GM23338 (cell line): ENCODE measurements at places on chromosomes 2 and 18. TPM values are rescaled to one million over a fixed set of nuclear protein-coding genes. Genes with fewer than 3 reads are reported as not detected.

GRCh38 chr2:109247812-109248211 lies 118.8 kb downstream of the SH3RF3 start:
- no peak overlapping the region for H3K4me3 ChIP-seq
- H3K27ac ChIP-seq: no peak overlapping the region
- no peak for DNase-seq
- H3K36me3 ChIP-seq: no peaks in the 10 kb centered on the region

DNA sequence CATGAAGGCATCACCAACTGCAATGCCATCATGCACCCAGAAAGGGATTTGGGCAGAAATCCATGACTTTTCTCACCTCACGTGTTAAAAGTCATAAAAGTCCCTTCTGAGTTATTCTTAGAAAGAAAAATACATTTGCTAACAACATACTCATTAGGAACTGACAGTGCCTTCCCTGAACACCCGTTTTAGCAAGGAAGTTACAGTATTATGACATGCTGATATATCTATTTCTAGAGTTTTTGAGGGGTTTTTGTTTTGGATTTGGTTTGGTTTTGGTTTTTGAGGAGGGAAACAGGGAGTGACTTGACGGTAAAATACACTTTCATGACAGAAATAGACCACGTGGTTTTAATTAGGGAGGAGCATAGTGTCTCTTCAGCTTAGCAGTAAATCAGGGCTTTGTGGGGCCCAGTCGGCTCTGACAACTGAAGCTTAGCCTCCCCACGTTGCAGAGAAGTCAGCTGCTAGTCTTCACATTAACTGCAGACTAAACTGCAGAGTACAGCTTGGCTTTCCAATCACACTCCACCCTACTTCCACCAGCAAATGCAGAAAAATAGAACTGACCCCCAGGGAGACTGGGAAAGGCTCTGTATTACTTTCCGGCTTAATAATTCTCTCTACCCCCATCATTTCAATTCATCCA lies 141.4 kb downstream of the FAM124B start:
- H3K36me3 ChIP-seq: no peaks in the 10 kb centered on the region
- H3K27me3 ChIP-seq: no peaks in the 10 kb centered on the region
- peaks cover 14% of the 10 kb centered on the region for H3K4me1 ChIP-seq
- no peak overlapping the region for H3K27ac ChIP-seq
- DNase-seq: no peak
- no peak overlapping the region for H3K4me3 ChIP-seq

DNA sequence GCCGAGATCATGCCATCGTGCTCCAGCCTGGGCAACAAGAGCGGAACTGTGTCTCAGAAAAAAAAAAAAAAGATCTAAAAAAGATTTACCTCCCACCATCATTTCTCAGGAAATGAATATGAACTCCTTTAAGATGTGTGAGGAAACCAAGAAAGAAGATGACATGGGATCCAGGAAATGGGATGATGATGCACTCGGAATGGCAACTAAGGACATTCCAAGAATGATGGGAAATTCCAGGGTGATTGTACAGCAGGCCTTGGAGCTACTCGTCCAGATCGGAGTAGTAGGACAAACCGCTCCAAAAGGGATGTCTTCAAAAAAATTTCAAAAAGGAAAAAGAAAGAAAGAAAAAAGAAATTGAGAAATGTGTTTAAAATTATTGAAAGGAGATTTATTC lies 84.9 kb upstream of the PMAIP1 start:
- H3K27ac ChIP-seq: no peak overlapping the region
- DNase-seq: no peak

The POTEC gene
- not detected in 2 replicates for total RNA-seq

GRCh38 chr18:75497576-75498235 lies 70.2 kb upstream of the SMIM21 start:
- H3K27me3 ChIP-seq: no peaks in the 10 kb centered on the region
- H3K4me1 ChIP-seq: no peaks in the 10 kb centered on the region
- no peak for DNase-seq
- H3K36me3 ChIP-seq: no peaks in the 10 kb centered on the region

DNA sequence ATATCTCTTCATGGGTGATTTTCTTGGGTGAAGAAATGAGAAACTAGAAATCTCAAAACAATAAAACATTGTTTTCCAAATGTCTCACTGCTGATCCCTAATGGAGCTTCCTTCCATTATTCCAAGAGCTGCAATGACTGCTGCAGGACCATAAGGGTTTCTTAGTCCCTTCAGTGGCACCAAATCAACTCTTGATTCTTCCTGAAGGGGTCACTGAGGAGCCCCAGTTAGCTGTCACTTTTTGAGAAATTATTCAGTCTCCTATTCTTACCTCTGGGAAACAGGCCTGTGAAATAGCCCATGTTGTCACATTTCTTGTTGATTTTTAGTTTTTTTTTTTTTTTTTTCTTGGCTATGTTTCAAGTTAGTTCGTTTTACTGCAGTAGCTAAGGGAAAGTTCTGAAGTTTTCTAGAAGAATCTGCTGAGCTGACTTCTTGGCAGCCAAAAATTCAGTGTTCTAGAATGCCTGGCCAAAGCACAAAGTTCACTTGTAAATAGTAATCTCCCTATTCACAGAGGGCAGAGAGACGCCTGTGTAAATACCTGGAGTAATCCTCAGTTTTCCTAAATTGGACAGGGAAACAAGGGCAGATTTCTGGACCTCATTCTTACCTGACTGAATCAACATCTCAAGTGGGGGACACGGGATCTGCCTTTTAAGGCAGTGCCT lies 480.0 kb downstream of the RIT2 start:
- no peak overlapping the region for H3K4me3 ChIP-seq
- H3K27me3 ChIP-seq: no peaks in the 10 kb centered on the region
- H3K36me3 ChIP-seq: no peaks in the 10 kb centered on the region

DNA sequence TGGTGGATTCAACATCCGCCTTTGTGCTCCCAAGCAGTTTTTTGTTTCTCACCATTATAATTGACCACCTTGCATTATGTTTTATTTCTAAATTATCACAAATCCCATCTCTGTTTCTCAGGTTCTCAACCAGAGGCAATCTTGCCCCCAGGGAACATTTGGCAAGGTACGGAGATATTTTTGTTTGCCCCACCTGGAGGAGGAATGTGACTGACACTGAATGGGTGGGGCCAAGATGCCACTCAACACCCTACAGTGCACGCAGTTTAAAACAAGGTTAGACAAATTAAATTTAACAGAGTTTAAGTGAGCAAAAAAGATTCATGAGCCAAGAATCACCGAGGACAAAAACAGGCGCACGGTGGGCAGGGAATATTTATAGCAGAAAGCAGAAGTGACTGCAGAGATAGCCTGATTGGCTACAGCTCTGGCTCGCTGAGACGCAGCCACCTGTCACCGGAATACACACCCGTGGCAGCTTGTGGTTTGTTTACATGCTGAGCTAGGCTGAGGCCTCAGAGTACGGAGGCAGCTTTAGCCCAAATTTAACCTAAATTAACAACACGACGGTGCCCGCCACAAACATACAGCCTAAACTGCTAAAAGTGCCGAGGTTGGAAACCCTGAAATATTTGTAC lies 150.0 kb upstream of the ALKAL2 start:
- H3K27me3 ChIP-seq: no peaks in the 10 kb centered on the region
- H3K4me3 ChIP-seq: no peak overlapping the region
- H3K27ac ChIP-seq: no peak overlapping the region
- DNase-seq: peak; percentile 28
- peaks cover 3% of the 10 kb centered on the region; the same call in 1 of the 2 replicates for H3K4me1 ChIP-seq
- no peaks in the 10 kb centered on the region for H3K36me3 ChIP-seq

DNA sequence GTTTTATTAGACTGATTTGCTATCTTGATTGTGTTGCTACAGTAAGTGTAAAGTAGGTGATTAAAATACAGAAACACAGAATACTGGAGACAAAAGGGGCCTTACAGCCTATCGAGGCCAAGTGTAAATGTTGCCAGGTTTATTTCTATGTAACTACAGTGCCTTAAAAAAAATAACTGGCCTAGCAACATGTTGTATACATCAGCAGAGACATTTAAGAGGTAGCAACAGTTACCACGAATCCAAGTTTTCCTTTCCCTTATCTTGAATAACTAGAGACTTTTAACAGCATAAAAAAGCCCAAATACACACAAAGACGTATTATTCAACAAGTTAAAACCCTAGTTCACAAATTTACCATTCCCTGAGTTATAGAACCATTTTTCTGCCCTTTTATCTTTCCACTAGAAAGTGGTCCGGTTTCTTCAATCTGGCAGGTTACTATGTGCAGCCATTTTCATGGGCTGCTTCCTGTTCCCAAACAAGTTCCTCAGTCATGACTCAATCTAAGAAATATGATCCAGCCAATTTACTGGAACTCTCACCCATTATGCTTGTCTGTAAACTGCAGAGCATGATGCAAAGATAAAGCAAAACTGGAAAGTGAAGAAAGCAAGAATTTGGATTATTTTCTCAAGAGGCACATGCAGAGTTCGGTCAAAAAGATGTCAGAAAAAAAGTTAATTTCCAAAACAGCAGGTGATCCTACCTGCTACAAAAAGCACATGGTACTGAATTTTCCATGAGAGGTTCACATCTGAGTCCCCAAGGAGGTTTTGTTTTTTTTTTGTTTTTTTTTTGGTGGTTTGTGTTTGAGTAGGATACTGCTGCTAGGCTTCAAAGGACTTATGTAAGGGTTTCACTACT lies 22.2 kb downstream of the NFE2L2 start:
- H3K27me3 ChIP-seq: no peaks in the 10 kb centered on the region
- no peaks in the 10 kb centered on the region for H3K36me3 ChIP-seq
- peaks cover 44% of the 10 kb centered on the region for H3K4me1 ChIP-seq

The IL37 gene
- total RNA-seq: not detected in 2 replicates

DNA sequence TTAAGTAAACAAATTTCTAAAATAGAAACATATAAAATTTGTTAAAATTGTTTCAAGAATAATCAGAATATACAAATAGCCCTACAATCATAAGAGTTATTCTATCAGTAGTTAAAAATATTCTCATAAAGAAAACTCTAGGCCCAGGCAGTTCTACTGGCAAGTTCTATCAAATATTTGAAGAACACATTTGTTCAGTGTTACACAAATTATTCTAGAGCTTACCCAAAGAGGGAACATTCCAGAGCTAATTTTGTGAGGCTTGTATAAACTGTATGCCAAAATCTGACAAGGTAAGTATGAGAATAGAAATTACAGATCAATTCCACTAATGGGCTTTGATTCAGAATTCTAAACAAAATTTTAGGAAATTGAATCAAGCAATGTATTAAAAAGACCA lies 241.4 kb upstream of the FBXO11 start:
- no peaks in the 10 kb centered on the region for H3K36me3 ChIP-seq
- H3K27ac ChIP-seq: no peak overlapping the region
- no peaks in the 10 kb centered on the region for H3K27me3 ChIP-seq
- no peak overlapping the region for H3K4me3 ChIP-seq

The FAM228A gene
- total RNA-seq: 0.12 and 0.35 TPM in 2 replicates

DNA sequence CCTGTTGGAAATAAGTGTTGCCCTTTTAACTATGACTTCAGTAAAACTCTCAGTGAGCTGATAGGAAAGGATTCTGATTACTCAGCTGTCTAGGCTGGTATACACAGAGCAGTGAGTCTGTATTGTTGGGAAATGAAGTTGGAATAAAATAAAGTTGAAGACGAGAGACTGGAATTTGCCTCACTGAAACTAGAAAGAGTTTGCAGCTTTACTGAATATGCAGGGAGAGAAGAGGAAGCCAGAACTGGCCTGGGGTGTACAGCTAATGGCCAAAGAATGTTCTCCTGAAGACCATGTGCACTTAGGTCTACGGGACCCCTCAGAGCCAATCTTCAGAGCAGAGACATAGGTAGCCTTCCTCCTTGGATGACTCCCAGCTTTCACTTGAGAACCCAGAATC lies 26.5 kb downstream of the EIF4E2 start:
- H3K36me3 ChIP-seq: no peaks in the 10 kb centered on the region
- H3K27me3 ChIP-seq: no peaks in the 10 kb centered on the region
- no peak overlapping the region for H3K4me3 ChIP-seq
- H3K4me1 ChIP-seq: no peaks in the 10 kb centered on the region
- no peak for DNase-seq

GRCh38 chr2:15313657-15314056 lies 247.5 kb downstream of the NBAS start:
- H3K4me1 ChIP-seq: no peaks in the 10 kb centered on the region
- no peaks in the 10 kb centered on the region for H3K36me3 ChIP-seq
- H3K27ac ChIP-seq: no peak overlapping the region
- no peak overlapping the region for H3K4me3 ChIP-seq

DNA sequence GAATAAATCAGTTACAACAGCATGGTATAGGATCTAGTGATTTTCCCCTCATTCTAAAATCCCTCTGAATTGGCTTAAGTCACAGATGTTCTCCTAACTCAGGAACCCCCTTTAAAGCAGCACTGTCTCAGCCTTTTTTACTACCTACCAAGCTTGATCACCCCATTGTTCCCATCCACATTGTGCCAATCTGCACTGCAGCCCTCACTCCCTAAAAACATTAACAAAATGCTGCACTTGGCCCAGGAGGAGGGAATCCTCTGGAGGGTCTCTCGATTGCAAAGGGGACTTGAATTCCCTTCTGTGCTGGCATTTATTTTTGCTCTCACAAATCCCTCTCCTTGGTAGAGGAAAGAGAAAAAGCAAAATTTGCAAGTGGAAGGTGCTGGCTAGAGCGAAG lies 223.0 kb downstream of the PID1 start:
- peak; percentile 5 for DNase-seq
- H3K4me1 ChIP-seq: 0 out of 2 replicates have a peak, but pooled peaks cover 3% of the 10 kb centered on the region
- H3K4me3 ChIP-seq: no peak overlapping the region
- H3K27me3 ChIP-seq: no peaks in the 10 kb centered on the region
- H3K36me3 ChIP-seq: no peaks in the 10 kb centered on the region

DNA sequence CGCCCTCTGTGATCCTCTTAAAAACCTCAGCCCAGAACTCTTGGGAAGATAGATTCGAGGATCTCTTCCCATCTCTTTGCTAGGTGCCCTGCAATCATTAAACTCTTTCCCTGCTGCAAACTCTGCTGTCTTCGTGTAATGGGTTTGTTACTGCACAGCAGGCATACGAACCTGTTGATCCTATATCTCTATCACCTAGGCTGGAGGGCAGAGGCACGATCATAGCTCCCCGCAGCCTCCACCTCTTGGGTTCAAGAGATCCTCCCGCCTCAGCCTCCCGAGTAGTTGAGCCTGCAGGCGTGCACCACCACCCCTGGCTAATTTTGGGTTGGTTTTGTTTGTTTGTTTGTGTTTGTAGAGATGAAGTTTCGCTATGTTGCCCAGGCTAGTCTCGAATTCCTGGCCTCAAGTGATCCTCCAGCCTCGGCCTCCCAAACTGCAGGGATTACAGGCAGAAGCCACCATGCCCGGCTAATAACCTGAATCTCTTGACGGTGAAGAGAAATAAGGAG lies 493 bp upstream of the BBS5 start:
- H3K27me3 ChIP-seq: peaks cover 58% of the 10 kb centered on the region
- DNase-seq: no peak
- no peaks in the 10 kb centered on the region for H3K36me3 ChIP-seq
- no peaks in the 10 kb centered on the region for H3K4me1 ChIP-seq

- H3K36me3 ChIP-seq: no peaks in the 10 kb centered on the region
- H3K27ac ChIP-seq: no peak overlapping the region
- H3K27me3 ChIP-seq: no peaks in the 10 kb centered on the region
- no peaks in the 10 kb centered on the region for H3K4me1 ChIP-seq
- no peak overlapping the region for H3K4me3 ChIP-seq
Measured at GRCh38 chr2:164780611-164781178, 60.9 kb downstream of the COBLL1 start.

- DNase-seq: no peak
- peaks cover 14% of the 10 kb centered on the region for H3K4me1 ChIP-seq
- H3K27ac ChIP-seq: no peak overlapping the region
- H3K36me3 ChIP-seq: no peaks in the 10 kb centered on the region
- H3K27me3 ChIP-seq: peaks cover 93% of the 10 kb centered on the region
Measured at GRCh38 chr18:910247-910646, 5.6 kb downstream of the ADCYAP1 start.

The SLC4A5 gene
- total RNA-seq: 0.24 and 0.89 TPM in 2 replicates

The CTNNA2 gene
- 11.3 and 15.6 TPM in 2 replicates for total RNA-seq
